Adipocyte (in vitro differentiated cells): ENCODE measurements at places on chromosomes 3 and 15.

- DNase-seq: no peak
These were observed 50.1 kb downstream of the KLHL25 start for GRCh38 chr15:85744579-85744978.

- peak; percentile 84 for DNase-seq
These were observed 3.4 kb downstream of the ANKRD28 start for GRCh38 chr3:15794303-15794771.

GRCh38 chr3:11140030-11140712, 14.1 kb upstream of the HRH1 start:
- no peak for DNase-seq

- no peak for DNase-seq
These were observed 29.8 kb downstream of the HGD start for GRCh38 chr3:120652281-120652680.

DNA sequence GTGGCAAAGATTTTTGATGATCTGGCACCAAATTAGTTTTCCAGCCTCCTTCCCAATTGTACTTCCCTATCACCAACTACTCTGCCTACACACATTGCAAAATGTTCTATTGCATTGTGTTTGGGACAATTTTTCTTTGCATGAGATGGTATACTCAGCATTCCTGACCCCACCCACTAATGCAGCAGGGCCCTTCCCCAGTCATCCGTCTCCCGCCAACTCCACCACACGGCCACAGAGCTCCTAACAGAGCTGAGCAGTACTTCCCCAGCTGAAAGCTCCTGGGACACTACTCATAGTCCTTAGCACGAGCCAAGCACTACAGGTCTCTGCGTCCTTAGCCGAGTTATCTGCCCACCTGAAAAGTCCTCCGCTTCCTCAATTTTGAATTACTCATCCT, 34.2 kb downstream of the TXNRD3 start:
- DNase-seq: peak; percentile 49

GRCh38 chr3:23084367-23084766, 118.8 kb upstream of the UBE2E2 start:
- no peak for DNase-seq

- DNase-seq: peak; percentile 92
These were observed 101.4 kb downstream of the FNDC3B start for GRCh38 chr3:172140499-172141391.

- no peak for DNase-seq
These were observed 70.9 kb upstream of the ARNT2 start for GRCh38 chr15:80333261-80333660.

DNA sequence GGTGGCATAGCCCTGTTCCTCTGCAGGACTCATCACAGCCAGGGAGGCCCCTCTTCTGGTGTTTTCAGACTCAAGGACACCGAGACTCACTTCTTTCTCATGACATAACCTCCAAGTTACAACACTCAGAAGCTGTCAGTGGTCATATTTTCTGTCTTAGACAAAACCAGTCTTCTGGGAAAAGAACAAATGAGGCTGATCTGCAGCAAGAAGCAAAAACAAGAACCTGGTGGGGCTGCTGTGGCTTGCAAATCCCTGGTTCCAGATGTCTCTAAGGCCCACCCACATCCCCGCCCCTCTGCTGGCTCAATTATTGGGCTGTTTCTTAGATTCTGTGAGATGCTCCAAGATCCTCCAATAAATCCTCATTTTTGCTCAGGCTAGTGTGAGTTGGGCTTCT, 16.6 kb upstream of the LOXL1 start:
- DNase-seq: no peak

GRCh38 chr15:50800715-50801114, 35.2 kb upstream of the SPPL2A start:
- no peak for DNase-seq

- DNase-seq: peak; percentile 51
These were observed 907 bp downstream of the TATDN2 start for GRCh38 chr3:10248984-10249748.

- DNase-seq: no peak
These were observed 46.0 kb downstream of the KLHL25 start for GRCh38 chr15:85748729-85749128.

DNA sequence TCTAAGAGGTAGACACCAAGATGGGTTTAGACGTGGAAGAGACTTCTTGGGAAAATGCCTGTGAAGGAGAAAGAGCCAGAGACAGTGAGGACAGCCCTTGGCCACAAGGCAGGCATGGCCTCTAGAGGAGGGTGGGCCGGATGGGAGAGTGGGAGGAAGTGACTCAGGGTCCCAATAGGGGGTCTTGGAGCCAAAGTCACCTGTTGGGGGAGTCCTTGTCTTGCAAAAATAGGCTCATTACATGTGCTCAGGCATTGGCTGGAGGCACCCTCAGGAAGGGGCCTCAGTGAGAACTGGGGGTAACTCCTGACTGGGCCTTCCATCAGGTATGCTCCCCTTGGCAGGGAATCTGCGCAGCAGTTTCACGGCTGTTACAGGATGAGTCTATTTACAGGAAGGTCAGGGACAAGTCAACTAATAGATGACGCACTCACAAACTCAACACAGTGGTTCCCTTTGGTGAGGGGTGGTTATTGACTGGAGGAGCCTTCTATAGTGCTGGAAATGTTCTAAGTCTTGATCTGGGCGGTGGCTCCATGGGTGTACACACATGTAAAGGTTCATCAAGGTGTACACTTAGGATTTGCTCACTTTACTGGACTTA, 259.6 kb downstream of the XXYLT1 start:
- no peak for DNase-seq

GRCh38 chr3:78792212-78792611, 975.6 kb downstream of the ROBO1 start:
- DNase-seq: no peak

GRCh38 chr15:65209701-65210643, 1.3 kb downstream of the CILP start:
- DNase-seq: peak; percentile 17

- DNase-seq: peak; percentile 50
These were observed 8.8 kb downstream of the RASGRP1 start for GRCh38 chr15:38555686-38556334.

DNA sequence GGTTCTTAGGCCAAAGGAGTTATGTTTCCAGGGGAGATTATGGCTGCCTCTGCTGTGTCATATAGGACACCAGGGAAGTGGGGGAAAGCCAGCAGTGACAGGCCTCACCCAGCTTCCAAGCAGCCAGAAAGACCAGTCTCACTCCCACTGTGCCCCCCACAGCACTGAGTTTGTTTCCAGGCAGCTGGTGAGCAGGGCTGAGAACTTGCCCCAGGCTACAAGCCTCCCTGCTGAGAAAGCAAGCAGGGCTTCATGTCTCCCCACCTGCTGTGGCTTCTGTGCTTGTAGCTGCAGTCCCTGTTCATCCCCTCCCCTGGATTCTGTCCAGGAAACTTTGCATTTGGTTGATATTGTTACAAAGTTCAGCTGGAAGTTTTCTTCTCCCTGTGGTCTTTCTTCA, 376.3 kb downstream of the PDCD6IP start:
- no peak for DNase-seq

- no peak for DNase-seq
These were observed 77.1 kb downstream of the AKAP13 start for GRCh38 chr15:85457392-85457968.

- DNase-seq: no peak
These were observed 139.2 kb downstream of the RBMS3 start for GRCh38 chr3:29420106-29420505.

- no peak for DNase-seq
These were observed 67.9 kb upstream of the BCL6 start for GRCh38 chr3:187813198-187813597.

DNA sequence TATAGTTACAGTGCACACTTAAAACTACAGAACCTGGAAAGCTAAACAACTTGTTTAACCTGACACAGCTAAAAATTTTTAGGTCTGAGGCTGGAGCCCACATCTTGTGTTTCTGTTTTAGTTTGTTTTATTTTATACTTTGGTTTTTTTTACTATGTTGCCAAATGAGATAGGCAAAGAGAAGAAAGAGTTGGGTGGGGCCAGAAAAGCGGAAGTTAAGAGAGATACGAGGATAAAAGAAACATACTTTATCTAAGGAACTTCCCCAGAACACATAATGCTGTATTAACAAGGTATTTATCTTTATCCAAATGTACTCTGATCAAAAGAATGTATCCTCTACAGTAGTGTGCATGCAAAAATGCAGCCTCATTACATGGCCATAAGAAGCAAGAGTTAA, 1145.7 kb downstream of the EPHA3 start:
- DNase-seq: no peak

DNA sequence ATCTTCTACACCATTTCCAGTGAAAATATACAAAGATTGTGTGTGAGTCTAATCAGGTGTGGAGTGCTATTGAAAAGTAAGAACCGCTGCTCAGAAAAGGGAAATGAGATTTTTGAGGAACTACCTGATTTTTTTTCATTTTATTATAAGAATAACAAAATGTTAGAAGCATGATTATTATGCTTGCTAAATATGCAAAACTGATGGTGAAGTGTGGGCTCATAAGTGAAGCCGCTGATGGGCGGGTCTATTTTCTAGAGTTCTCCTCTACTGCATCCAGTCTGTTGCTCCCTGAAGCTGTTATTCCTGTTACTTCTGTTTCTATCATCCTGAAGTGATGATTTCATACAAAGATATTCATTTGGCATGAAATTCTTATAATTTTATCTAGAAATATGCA, 612.0 kb downstream of the CADM2 start:
- DNase-seq: no peak

GRCh38 chr3:129521611-129522010, 6.8 kb upstream of the RHO start:
- DNase-seq: no peak

DNA sequence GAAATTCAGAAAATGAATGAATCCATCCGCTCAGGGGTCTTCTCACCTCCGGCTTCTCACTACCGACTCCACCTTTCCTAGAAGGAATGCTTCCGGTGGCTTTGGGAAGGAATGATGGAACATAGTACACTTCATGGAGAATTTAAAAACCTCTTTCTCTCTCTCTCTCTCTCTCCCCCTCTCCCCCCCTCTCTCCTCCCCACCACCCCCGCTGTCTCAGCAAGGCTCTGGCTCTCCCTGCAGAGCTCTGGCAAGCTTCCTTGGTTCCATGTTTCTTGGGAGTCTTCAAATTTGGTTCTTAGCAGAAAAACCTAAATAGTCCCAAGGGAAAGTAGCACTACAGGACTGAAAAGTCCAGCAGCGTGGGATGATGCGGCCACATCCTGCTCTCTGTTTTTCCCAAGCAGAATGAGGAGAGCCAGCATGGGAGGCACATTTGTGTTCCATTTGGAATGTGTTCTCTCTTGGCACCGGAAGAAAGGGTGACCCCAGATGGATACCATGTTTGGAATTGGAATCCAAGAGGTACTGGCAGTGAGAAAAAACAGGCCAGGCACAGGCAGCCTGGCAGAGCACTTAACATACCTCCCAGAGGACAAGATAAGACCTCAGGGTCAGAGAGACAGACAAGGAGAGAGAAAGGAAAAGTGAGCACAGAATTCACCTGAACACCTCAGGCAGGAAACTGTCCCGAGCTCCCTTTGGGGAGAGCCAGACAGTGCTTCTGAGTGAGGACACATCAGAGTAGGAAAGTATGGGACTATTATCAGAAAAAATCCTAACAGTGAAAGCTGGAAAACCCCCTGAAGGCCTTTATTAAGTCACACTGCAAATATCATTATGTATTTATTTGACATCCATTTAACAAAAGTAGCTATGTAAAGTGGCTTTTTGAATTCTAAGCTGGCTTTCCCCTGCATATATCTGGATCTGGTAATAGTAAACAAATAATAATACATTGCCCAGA, at the start of gene POPDC2:
Gene POPDC2, minus strand, starts transcription at position 116 of the 967 bp plus-strand sequence. CDS start 166 bp downstream, outside the sequence.
- DNase-seq: no peak

GRCh38 chr15:55513152-55513551, 5.1 kb upstream of the DNAAF4 start:
- no peak for DNase-seq

- no peak for DNase-seq
These were observed 7.9 kb upstream of the GLB1 start for GRCh38 chr3:33104803-33105202.

- peak; percentile 84 for DNase-seq
These were observed 62.1 kb downstream of the SLC49A4 start for GRCh38 chr3:122857019-122857418.

DNA sequence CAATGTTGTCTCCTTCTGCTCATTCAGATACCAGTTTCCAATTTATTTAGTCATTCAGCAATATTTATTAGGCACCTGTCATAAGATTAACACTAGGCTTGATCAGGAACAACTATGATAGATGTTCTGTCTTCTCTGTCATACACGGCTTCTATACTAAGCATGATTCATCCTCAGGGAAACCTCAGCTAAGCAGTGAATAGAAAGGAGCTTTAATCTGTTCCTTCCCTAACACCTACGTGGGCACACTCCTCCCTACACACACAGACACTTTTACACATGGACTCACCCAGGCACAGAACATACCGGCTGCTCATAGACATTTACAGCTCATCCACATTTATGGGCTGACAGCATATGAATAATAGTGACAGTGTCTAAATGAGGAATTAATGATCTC, 136.9 kb downstream of the LEKR1 start:
- no peak for DNase-seq

- DNase-seq: peak; percentile 73
These were observed 888 bp downstream of the PPP2R3A start for GRCh38 chr3:135966271-135966961.

DNA sequence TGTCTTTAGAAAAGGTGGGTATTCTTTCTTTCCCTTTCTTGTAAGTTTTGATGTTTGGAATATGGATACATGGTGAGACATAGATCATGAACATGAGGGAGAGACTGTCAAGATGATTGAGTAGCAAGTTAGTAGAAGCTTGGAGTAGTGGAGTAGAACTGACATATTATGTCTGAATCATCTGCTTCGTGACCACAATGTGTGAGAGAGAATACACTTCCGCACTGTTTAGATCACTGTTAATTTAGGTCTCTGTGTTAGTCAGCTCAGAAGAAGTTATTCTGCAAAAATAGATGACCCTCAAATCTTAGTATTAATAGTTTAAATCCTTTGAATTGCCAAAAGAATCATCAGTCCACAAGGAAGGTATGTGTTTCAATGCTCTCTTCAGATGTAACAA, 151.0 kb downstream of the OXSM start:
- no peak for DNase-seq

DNA sequence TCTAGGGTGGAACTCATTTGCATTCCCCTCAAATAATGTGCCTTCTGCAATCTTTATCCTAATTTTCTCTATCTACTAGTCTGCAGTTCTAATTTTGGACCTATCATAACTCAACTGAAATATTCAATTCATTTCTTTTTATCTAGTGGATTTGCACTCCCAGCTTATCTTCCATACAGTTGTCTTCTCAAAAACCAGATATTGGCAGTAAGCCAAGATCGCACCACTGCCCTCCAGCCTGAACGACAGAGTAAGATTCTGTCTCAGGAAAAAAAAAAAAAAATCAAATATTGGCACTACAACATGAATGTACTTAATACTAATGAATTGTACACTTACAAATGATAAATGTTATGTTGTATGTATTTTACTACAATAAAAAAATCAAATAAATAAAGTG, 18.0 kb upstream of the CHMP2B start:
- DNase-seq: no peak

GRCh38 chr3:127825756-127826155, 3.4 kb upstream of the MGLL start:
- DNase-seq: peak; percentile 43

- no peak for DNase-seq
These were observed 238.3 kb upstream of the FEZF2 start for GRCh38 chr3:62611541-62612240.
